Left kidney (tissue), 8 donors: ENCODE measurements at places on chromosomes 1 and 21. TPM values are rescaled to one million over a fixed set of nuclear protein-coding genes. Genes with fewer than 3 reads are reported as not detected.

The CBS gene
- 31.0 TPM for polyA plus RNA-seq

The MROH9 gene
- polyA plus RNA-seq: not detected

The ANKRD35 gene
- polyA plus RNA-seq: 1.9 TPM

The GBP7 gene
- polyA plus RNA-seq: not detected

The CYP4A11 gene
- polyA plus RNA-seq: 59.8 TPM

The CRP gene
- polyA plus RNA-seq: not detected

The TMEM82 gene
- 3.2 TPM for polyA plus RNA-seq

The CELF3 gene
- 0.33 TPM for polyA plus RNA-seq

The HCRTR1 gene
- polyA plus RNA-seq: 0.13 TPM

The AADACL3 gene
- polyA plus RNA-seq: not detected

The TNFSF4 gene
- 2.0 TPM for polyA plus RNA-seq

The SASS6 gene
- polyA plus RNA-seq: 12.2 TPM

The TMEM9 gene
- 130 TPM for polyA plus RNA-seq

The SLC26A9 gene
- 0.20 TPM for polyA plus RNA-seq

The GREM2 gene
- polyA plus RNA-seq: 0.65 TPM

The IL20 gene
- polyA plus RNA-seq: not detected

The SLC22A15 gene
- 7.1 TPM for polyA plus RNA-seq

The LPAR3 gene
- polyA plus RNA-seq: 1.4 TPM

The DPT gene
- polyA plus RNA-seq: not detected

The AXDND1 gene
- polyA plus RNA-seq: 28.8 TPM

The RIIAD1 gene
- polyA plus RNA-seq: 0.43 TPM

The PCP4 gene
- 12.9 TPM for polyA plus RNA-seq

The NPHS2 gene
- polyA plus RNA-seq: 420 TPM

The AADACL4 gene
- polyA plus RNA-seq: 1.8 TPM

The TTLL7 gene
- 6.3 TPM for polyA plus RNA-seq

The ANKRD65 gene
- 8.5 TPM for polyA plus RNA-seq

The CELA3B gene
- polyA plus RNA-seq: 0.38 TPM

The SYT2 gene
- polyA plus RNA-seq: 2.7 TPM

The CLCA1 gene
- polyA plus RNA-seq: not detected

The ALPL gene
- polyA plus RNA-seq: 40.2 TPM

The ADAMTSL4 gene
- 10.4 TPM for polyA plus RNA-seq

The FAM78B gene
- polyA plus RNA-seq: 1.5 TPM

The CD34 gene
- 89.7 TPM for polyA plus RNA-seq

The DDX20 gene
- polyA plus RNA-seq: 26.7 TPM

The AGRN gene
- 223 TPM for polyA plus RNA-seq

The CFHR5 gene
- not detected for polyA plus RNA-seq

The CLDN17 gene
- polyA plus RNA-seq: not detected

The CDK18 gene
- polyA plus RNA-seq: 27.1 TPM

The NECAP2 gene
- polyA plus RNA-seq: 65.7 TPM

The OR2L3 gene
- polyA plus RNA-seq: not detected
